Inflammatory macrophage treated with lipopolysaccharide for 4 hours (primary cell): ENCODE measurements at places on chromosomes 11 and 22.

DNA sequence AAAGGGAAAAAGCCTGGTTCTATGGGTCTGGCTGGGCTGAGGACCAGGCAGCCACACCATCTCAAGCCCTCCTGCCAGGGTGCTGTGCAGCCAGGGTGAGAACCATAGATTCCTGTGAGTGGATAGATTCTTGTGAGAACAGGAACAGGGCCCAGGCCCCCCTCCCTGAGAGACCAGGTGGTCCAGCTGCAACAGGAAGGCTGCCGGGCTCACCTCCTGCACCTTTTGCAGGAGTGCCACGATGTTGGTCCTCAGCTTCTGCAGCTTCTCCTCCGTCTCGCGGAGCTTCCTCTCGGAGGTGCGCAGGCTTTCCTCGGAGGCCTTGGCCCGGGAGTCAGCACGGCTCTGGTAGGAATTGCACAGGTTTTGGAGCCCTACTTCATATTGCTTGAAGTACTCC lies 40.8 kb downstream of the MORC2 start:
- no peak for DNase-seq

GRCh38 chr11:58734681-58735490 lies 3.1 kb upstream of the GLYAT start:
- no peak for DNase-seq

DNA sequence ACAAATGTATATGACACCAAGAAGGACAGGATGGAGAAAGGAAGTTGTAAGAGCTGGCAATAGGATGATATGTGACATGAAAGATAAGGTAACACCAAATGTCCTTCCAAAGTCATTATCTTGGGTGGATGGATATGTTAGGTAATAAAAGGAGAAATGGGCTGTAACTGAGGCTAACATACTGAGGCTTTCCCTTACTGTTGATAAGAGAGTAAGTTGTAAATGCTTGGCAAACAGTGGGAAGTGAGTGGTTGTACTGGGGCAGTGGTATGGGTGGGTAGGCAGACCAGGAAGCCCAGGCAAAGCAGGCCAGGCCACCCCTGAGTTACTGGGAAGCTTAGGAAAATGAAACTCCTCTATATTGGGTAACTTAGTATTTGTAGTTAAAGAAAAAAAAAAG lies 73.7 kb downstream of the ARHGAP42 start:
- DNase-seq: no peak

DNA sequence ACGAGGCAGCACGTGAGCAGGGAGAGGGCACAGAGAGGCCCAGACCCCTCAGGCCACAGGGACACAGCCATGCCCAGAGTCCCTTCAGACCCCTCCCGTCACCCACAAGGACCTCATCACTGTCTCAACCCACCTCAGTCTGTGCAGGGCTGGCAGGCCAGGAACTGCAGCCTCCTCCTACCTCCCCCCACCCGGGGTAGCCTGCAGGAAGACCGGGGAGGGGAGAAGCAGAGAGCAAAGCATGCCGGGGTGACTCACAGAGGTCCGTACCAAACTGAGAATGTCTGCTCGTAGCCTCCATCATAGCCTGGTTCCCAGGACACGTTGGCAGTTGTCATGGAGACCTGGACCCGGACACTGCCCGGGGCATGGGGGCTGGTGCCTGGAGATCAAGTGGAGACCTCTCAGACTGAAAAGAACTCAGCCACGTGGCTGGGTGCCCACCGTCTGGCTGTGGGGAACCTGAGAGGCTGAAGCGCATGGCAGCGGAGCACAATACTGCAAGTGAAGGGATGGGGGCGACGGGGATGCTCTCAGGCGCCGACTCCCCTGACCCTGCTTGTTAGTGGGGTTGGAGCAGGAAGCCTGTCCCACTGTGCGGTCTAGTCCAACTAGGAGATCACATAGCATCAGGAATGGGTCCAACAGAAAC lies 27.2 kb downstream of the IGSF9B start:
- no peak for DNase-seq

DNA sequence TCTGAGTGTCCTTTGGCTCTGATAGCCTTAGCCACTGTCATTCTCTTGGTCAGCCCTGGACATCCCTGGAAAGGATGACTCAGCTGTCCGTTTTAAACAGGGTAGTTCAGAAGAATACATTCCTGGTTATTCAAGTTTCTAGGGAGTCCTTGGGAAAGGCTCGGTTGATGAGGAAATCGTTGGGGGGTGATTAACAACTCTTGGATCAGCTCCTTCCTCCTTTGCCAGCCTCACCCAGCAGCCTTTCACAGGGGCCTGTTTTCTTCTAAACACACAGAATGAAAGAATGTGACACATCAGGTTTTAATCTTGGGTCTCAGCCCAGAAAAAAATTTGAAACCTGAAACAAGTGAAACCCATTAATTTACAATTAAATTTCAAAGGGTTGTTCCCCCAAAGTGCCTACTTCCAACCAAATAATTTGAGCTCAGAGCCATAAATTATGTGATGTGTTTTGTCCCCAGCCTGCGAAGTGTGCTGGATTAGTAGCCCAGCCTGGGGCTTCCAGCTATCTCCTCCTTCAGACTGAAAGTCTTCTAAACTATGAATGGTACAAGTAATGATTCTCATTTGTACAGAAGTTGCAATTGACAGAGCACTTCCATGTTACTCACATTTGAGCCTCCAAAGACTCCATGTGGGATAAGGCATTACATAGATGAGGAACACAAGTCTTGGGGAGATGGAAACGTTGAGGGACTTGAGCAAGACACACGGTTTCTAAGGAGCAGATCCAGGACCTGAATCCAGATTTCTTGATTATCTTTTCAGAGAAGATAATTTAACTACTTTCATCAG lies 19.3 kb upstream of the MRGPRX2 start:
- DNase-seq: no peak

GRCh38 chr11:114033572-114033971 lies 25.9 kb upstream of the ZBTB16 start:
- DNase-seq: no peak

GRCh38 chr11:20875889-20876288 lies 206.5 kb downstream of the NELL1 start:
- DNase-seq: no peak

- DNase-seq: no peak
Measured at GRCh38 chr22:30252411-30253204, 6.0 kb upstream of the LIF start.

- peak; percentile 44 for DNase-seq
Measured at GRCh38 chr22:38353142-38353629, 36.0 kb upstream of the CSNK1E start.

DNA sequence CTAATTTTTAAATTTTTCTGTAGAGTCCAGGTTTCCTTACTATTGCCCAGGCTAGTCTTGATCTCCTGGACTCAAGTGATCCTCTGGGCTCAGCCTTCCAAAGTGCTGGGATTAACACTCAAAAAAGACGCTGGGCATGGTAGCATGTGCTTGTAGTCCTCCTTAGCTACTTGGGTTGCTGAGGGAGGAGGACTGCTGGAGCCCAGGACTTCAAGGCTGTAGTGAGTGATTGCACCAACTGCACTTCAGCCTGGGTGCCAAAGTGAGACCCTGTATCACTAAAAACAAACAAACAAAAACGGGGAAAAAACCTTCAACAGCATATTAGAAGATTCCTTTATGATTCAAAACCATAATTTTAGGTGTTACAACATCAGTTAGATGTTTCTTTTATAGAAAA lies 44.6 kb downstream of the RSF1 start:
- DNase-seq: no peak

DNA sequence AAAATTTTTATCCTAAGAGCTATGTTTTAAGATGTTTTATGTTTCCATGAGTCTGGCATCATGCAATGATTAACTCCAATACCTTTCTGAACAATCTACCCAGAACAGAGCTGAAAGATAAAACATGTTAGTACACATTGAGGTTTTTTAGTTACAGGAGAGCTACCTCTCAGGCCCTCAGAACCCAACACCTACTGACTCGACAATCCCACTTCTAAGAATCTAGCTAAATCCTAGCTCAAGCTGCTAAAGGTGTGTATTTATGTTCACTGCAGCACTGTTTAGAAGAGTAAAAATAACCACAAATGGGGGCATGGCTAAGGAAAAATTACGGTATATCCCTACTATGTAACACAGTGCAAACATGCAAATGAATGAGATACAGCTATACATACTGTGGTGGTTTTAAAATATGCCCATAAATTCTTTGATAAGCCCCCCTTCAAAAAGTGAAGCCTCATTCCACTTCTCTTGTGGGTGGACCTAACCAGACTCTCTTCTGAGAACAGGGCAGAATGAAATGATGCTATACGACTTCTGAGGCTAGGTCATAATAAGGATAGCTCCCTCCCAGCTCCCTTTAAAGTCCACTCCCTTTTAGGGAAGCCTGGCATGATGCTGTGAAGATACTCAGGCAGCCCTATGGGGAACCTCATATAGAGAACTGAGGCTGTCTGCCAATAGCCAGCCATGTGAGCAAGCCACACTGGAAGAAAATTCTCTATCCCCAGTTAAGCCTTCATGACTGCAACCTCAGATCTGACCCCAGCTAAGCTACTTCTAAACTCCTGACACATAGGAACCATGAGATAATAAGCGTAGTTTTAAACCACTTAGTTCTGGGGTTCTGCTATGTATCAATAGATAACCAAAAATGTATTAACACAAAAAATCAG lies 29.5 kb downstream of the TMEM123 start:
- no peak for DNase-seq

DNA sequence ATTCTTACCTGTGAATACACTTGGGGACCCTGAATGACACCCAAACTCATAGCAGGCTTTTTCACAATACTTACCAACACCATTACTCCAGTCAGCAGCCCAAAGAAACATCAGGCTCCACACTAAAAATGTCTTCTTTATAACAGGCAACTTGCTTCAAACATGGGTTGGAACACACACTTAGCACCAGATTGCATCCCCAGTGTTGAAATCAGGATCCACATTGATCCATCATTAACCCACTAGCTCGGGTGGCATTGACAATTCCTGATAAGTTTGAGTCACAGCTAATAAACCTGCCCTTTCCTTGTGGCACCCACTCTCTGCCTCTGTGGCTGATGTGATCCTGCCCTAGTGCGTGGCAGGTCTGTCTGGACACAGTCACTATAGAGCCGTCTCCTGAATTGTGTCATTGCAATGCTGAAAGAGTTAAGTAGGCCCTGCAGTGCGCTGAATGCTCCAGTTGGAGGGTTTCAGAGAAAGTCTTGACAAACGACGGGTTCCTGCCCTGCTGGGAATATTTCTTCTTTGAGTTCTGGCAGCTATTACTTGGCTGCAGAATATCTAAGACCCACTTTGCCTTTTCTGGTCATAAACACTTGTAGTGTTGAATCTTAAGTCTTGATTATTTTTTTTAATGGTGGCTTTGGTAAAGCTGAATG lies 19.6 kb upstream of the C11orf96 start:
- DNase-seq: no peak

DNA sequence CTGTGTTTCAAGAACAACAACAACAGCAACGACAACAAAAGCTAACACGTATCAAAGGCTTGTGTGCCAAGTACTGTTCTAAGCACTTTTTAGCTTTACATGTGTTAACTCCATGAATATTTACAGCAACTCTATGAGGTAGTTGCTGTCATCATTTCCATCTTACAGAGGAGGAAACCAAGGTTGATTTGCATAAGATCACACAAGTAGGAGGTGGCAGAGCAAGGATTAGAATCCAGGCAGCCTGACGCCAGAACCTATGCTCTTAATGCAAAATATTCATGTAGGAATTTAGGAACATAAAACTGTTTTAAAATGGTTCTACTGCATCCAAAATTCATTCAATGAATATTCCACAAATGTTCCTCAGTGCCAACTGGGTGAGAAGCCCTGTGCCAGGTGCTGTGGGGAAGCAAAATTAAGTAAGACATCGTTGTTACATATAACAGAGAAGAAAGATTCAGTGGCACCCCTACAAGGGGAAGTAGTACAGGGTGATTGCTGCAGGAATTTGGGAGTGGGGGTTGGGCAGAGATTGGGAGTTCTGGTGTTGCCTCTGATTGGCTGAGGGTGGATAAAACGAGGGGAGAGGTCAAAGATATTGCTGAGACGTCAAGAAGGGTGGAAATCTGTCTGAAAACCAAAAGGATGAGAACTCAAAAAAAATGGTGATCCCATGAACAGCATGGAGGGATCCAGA lies 86.1 kb upstream of the ARHGAP20 start:
- peak; percentile 69 for DNase-seq

GRCh38 chr11:92595052-92595451 lies 370.4 kb downstream of the FAT3 start:
- DNase-seq: no peak

DNA sequence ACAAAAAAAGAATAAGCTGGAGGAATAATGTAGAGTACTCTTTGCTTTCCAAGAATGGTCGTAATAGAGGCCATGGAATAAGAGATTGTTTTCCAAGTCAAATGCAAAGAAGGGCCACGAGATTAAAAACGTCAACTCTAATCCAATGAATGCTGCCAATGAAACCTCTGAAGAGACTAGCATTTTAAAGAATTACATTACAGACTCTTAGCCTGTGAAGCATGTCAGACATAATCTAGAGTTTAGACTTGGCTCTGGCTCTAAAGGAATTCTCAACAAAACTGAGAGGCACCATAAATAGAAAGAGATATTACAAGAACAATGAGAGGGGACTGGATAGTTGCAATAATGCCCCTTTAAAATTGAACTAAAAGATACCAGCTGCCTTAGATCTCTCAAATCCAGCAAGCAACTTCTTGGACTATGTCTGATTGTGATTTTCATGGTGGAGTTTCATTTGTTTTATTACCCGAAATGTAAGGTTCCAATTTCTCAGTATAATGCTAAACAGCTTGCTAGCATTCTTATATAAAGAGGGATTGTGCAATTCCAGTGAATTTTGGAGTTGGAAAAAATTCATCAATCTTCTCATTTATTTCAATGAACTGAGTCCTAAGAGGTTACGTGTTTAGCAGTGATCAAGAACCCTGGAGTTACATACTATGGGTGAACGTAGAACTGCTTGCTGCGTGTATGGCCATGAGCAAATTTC lies 5.6 kb downstream of the ETS1 start:
- no peak for DNase-seq

GRCh38 chr11:70731271-70732022 lies 333.1 kb downstream of the CTTN start:
- DNase-seq: peak; percentile 53

DNA sequence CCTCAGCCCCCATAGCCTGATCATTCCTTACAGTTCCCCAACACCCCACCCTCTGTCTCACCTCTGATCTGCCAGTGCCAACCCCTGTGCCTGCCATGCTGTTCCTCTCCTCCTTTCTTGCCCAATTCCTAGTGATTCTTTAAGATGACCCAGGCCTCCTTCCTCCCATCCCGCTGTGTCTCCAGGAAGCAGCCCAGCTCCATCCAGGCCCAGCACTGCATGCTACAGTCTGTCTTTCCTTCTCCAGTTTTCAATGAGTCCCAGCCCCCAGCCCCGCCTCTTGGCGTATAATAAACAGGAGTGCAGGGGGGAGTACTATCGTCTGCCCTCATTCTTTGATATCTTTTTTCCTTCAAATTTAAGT lies 12.3 kb downstream of the LTBP3 start:
- no peak for DNase-seq

DNA sequence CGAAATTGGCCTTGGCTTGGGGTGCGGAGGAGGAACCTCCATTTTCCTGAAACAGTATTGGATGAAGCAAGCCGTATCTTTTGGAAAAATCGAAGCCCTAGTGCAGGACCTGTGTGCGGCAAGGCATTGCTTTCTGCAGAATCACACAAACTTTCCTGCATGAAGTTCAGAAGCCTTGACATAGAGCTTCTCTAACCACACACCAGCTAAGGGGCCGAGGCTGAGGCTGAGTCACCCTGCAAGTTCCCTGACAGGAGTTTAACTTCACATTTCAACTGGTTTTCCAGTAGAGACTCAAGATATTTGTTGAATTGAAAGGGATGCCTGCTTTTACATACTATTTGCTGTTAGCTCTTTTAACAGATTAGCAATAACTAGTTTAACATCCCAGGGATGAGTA lies 67.8 kb downstream of the TCF20 start:
- peak; percentile 38 for DNase-seq

- no peak for DNase-seq
Measured at GRCh38 chr22:29456211-29456671, 17.9 kb downstream of the RFPL1 start.

GRCh38 chr11:124669193-124669592 lies 4.3 kb downstream of the SIAE start:
- DNase-seq: peak; percentile 46
